ENCODE measurements at places on chromosomes 1 and 21.

DNA sequence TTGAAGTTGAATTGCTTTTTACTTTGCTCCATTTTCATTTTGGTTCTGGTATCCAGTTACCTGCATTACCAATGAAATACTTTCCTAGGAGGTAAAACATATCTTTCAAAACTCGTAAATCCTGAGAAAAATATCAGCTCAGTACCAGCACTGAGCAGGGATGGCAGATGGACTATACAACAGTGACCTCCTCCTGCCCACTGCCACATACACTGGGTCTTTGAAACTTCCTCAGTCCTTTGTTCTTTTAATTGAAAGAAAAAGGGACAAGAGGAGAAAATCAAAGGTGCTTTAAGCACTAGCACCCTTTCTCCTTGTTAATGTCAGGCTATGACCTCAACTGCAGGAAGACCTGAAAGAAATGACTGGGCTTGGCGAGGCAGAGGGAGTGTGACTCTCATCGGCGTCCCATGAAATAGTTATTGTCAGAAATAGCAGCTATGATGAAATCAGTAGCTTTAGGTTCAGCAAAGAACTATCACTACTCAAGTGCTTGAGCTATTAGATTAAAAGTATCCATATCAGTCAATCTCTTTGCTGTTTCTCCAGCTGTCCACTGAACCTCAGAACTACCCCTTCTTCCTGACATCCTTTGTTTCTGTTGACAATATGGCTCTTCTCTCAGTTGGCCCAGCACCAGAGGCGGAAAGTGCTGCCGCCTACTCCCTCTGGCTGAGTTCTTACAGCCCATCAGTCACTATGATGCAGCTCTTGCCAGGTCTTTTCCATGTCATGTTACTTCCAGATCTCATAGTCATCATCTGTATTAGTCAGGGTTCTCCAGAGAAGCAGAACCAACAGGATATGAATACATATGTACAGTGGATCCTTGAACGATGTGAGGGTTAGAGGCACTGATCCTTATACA, 207.0 kb upstream of the MAP1LC3C start:
- H3K4me3 ChIP-seq = no peak overlapping the region
- H3K4me1 ChIP-seq = no peaks in the 10 kb centered on the region
- DNase-seq = no peak
- H3K27ac ChIP-seq = no peak overlapping the region

DNA sequence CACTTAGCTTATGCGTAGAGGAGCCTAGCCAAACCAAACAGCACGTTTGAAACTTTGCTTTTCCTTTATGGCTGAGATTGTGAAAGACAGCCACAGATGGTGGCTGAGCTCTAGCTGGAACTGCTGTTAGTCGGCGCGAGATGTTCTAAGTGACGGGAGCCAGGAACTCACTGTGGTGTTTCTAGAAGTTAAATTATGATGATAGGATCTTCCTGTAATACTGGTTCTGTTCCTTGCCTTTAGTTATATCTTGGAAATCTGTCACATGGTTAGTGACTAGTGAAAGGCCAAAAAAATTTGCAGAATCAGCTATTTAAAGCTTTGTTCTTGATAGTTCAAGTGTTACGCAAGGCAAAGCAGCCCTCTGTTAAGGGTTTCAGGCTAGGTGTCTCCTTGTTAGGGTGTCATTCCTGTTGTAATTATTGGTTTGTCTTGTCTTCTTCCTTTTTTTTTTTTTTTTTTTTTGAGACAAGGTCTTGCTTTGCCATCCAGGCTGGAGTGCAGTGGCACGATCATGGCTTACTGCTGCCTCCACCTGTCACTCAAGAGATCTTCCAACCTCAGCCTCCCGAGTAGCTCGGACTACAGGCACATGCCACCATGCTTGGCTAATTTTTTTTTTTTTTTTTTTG, 22.6 kb downstream of the AK4 start:
- no peak overlapping the region for H3K4me3 ChIP-seq
- H3K4me1 ChIP-seq = peaks cover 3% of the 10 kb centered on the region
- DNase-seq = no peak
- peaks cover 10% of the 10 kb centered on the region for H3K27me3 ChIP-seq
- no peaks in the 10 kb centered on the region for H3K36me3 ChIP-seq

DNA sequence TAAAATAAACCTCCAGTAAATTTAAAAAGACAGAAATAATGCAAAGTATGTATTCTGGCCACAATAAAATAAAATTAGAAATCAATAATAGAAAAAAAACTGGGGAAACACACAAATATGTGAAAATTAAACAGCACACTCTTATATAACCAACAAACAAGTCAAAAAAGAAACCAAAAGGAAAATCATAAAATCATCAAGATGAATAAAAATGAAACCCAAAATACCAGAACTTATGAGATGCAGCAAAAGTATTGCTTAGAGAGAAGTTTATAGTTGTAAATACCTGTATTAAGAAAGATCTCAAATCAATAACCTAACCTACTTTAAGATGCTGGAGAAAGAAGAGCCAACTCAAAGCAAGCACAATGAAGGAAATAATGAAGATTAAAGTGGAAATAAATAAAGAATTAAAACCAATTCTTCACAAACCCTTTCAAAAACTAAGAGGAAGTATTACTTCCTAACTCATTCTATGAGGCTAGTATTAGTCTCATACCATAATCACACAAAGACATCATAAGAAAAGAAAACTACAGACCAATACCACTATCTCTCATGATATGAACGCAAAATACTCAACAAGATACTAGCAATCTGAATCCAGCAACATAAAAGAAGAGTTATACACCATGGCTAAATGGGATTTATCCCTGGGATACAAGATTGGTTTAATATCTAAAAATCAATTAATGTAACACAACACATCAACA, 6.4 kb upstream of the KRTAP10-3 start:
- peaks cover 5% of the 10 kb centered on the region for H3K36me3 ChIP-seq
- peak overlapping the region; percentile 70 for H3K27ac ChIP-seq
- DNase-seq = no peak

DNA sequence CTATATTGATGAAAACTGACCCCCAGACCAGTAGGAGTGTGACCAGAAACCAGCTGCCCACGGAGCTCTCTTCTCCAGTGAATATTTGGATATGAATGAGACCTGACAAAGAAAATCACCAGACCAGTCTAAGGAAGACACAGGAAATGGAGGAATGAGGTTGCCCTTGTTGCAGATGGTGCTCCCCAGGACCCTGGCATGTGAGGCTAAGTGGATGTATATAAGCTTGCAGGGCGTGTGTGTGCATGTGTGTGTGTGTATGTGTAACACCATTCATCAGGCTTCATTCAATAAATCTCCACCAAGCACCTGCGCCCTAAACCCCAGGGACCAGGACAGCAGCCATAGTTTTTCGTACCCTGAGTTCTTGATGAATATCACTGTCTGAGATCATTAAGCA, 14.4 kb downstream of the PHLDA3 start:
- no peak for DNase-seq
- peaks cover 19% of the 10 kb centered on the region for H3K27me3 ChIP-seq
- peaks cover 10% of the 10 kb centered on the region for H3K4me1 ChIP-seq
- H3K4me3 ChIP-seq = no peak overlapping the region
- H3K36me3 ChIP-seq = no peaks in the 10 kb centered on the region

DNA sequence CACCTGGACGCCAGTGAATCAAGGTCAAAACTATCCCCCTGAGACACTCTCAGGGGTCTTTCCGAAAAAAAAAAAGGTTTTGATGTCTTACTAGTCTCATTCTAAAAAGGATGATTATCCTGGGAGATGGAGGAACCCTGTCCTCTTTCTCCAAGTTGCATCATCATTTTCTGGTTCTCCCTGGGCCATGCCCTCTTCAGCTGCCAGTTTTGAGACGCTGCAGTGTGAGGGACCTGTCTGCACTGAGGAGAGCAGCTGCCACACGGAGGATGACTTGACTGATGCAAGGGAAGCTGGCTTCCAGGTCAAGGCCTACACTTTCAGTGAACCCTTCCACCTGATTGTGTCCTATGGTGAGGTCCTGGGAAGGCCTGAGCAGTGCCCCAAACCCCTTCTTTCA, 3.5 kb downstream of the FCRLA start:
- H3K27ac ChIP-seq = no peak overlapping the region
- H3K4me3 ChIP-seq = no peak overlapping the region
- H3K4me1 ChIP-seq = peaks cover 7% of the 10 kb centered on the region

DNA sequence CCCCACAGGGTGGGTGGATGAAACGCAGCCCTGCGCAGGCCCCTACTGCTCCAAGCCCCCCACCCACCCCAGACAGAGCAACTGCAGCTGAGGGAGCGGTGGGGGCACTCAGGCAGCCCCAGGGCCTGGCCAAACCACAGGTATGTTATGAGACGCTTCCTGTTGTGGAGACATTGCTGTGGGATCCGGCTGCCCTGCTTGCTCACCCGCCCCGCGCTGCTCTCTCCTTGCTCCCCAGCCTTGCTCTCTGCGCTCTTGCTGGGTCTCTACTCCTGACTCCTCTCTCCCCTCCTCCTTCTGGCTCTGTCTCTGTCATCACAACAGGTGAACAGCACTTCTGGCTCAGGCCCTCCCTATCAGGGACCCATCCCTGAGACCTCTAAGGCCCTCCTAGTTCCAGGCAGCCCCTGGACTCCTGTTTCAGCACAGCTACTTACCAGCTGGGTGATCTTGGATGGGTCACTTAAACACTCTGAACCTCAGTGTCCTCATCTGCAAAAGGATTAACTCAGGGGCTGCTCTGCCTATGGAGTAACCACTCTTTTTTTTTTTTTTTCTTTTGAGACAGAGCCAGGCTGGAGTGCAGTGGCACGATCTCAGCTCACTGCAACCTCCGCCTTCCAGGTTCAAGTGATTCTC, 15.9 kb downstream of the COL8A2 start:
- DNase-seq = peak; percentile 41
- no peak overlapping the region for H3K4me3 ChIP-seq
- H3K36me3 ChIP-seq = no peaks in the 10 kb centered on the region
- H3K27me3 ChIP-seq = no peaks in the 10 kb centered on the region
- H3K4me1 ChIP-seq = peaks cover 28% of the 10 kb centered on the region

DNA sequence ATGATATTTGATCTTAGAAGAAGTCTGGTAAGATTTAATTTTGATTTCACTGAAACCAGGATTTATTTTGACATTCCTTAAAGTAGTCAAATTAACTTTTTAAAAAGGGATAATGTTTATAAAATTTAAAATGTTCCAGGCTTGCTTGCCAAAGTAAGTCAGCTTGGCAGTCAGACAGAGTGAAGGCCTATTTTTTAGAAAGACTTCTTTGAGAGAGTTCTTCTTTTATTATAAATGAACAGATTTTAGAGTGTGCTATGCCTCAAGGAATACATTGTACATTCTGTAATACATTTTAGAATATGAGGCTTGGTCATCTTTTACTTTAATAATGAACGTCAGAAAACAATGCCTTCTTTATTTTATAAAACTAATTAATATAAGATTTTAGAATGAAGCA, 138.7 kb downstream of the DISP1 start:
- DNase-seq = no peak
- no peaks in the 10 kb centered on the region for H3K27me3 ChIP-seq
- peaks cover 4% of the 10 kb centered on the region for H3K4me1 ChIP-seq
- H3K36me3 ChIP-seq = peaks cover 4% of the 10 kb centered on the region
- no peak overlapping the region for H3K27ac ChIP-seq
- no peak overlapping the region for H3K4me3 ChIP-seq

GRCh38 chr1:239455743-239456142, 69.4 kb downstream of the CHRM3 start:
- no peaks in the 10 kb centered on the region for H3K36me3 ChIP-seq
- H3K27me3 ChIP-seq = no peaks in the 10 kb centered on the region
- H3K27ac ChIP-seq = no peak overlapping the region
- DNase-seq = no peak
- H3K4me3 ChIP-seq = no peak overlapping the region

DNA sequence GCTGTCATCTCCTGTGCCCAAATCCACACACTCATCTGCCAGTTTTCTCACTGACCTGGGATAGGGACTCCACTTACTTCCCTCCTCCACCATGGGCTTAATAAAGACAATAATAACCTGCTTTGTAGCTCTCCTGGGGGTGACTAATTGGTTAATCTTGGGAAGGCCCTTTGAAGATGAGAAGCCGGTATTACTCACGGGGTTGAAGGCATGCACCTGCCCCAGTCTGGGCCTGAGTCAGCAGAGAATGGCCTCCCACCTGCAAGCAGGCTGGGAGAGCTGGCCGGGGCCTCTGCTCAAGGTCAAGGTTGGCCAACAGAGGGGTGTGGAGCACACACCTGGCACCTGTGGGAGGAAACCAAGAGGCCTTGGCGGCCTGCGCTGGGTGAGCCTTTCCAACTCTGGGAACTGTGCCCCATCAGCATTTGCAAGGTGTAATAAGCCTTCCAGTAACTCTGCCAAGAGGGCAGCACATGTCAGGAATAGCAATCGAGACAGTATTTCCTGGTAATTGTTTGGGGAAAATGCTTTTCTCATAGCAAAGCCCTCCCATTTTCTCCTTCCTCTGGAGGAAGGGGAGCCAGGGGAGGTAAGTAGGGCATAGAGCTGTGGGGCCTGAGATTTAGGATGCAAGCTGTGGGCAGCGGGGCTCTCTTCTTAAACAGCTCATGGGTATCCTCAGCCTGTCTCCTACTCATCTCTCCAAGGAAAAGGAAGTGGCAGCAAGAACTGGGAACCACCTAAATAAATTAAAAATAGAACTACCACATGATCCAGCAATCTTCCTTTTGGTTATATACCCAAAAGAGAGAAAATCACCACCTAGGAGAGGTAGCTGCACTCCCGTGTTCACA, 49.0 kb downstream of the TOMM20 start:
- DNase-seq = peak; percentile 27
- no peak overlapping the region for H3K4me3 ChIP-seq
- peaks cover 36% of the 10 kb centered on the region for H3K4me1 ChIP-seq
- H3K27me3 ChIP-seq = peaks cover 2% of the 10 kb centered on the region
- H3K36me3 ChIP-seq = no peaks in the 10 kb centered on the region
- no peak overlapping the region for H3K27ac ChIP-seq

DNA sequence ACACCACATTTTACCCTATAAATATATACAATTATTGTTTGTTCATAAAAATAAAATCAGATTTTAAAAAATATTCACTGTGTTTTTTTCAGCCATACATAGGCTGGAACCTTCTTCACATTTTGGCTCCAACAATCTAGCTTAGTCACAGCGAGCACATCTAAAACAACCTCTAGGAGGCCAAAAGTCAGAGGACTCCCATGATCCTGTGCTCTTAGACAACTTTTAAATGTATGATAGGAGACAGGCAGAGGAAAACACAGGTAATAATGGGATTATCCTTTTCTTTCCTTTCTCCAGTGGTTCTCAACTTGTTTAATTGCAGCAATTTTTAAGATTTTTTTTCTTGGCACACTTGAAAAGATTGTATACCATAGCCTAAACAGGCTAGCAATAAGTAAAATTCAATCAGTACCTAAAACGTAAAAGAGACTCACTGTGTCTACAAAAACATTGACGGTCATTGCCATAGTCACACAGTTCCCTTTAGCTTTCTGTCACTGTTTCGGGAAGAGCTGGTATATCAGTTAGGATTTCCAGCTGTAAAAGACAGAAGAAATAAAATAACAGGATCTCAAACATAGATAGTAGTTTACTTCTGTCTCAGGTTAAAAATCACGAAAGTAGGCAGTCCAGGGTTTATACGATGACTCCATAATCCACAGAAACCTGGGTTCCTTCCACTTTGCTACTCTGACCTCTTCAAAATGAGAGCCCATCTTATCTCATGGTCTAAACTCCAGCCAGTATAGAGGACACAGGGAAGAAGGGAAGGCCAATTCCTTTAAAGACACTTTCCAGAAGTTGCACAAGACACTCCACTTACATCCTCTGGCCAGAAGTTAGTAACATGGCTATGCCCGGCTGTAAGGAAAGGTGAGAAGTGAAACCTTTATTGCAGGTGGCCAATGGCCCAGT, 39.2 kb upstream of the CR1L start:
- H3K27me3 ChIP-seq = no peaks in the 10 kb centered on the region
- H3K4me1 ChIP-seq = no peaks in the 10 kb centered on the region
- no peak overlapping the region for H3K4me3 ChIP-seq
- H3K36me3 ChIP-seq = no peaks in the 10 kb centered on the region
- no peak overlapping the region for H3K27ac ChIP-seq
- DNase-seq = no peak
